ENCODE measurements at places on chromosomes 6 and 20. TPM values are rescaled to one million over a fixed set of nuclear protein-coding genes. Genes with fewer than 3 reads are reported as not detected.

- DNase-seq, result no peak
These were observed 50.0 kb upstream of the DST start for GRCh38 chr6:56692523-56693245.

DNA sequence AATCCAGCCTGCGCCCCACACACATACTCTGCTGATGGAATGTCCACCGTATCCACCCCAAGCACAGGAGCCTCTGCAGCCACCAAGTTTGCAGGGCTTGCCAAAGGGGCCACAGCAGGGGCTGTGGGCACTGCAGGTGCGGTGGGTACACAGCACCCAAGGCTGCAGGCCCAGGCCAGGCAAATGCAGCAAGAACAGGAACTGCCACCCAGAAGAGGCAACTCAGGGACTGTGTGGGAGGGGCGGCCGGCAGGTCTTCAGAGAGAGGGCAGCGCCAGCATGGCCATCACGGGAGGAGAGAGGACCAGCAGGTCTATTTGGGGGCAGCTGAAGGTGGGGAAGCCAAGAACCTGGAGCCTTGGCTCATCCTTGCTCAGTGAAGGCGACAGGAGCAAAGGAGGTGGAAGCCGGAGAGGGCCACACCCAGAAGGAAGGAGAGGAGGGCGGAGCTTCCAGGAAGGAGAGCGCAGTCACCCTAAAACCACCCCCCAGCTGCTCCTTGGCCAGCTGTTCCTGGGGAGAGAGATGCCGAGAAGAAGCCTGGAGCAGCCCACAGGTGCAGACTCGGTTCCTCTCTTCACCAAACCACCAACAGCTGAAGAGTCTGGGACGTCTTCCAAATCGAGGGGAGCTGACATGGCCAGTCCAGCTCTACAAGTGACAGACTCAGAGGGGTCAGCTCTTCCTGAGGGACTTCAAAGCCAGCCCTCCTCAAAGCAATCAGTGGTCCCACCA lies 265.1 kb upstream of the CDYL start:
- no peak for DNase-seq

DNA sequence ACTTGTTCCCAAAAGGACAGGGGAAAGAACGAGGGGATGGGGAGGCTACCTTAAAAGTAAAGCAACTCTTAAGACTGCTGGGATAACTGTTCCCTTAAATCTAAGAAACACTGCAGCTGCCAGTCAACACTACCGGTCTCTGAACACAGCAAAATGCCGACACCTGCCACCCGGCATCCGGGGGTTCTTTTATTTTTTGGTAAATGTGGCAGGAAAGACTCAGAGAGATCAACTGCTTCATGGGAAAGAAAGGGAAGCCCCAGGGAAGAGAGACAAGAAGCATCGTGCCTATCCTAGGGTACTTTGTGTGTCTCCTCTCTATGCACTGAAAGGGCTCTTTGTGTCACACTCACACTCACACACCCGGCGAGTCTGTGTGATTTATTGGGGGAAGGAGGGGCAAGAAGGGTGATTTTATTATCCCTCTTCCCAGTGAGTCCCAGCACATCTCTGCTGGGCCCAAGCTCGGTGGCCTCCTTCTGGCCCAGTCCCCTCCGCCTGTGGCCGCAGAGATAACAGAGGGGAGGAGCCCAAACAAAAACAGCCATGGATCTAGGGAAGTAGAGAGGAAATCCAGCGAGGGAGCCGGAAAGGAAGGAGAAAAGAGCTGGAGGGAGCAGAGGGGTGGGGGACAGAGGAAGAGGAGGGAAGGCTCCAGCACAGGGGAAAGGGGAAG lies 1.4 kb downstream of the FYN start:
- DNase-seq, result peak; percentile 64

DNA sequence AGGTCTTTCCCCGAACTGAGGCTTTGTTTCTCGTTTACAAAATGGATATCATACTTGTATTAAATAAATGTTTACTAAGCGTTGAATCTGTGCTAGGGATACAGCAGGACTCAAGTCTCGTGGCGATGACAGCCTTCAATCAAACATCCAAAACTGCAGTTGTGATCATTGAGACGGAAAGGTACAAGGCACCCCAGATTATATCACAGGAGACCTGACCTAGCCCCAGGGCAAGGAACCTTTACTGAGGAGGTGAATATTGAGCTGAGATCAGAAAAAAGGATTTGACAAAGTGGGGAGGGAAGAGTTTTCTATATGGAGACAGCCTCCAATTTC lies 476 bp downstream of the AAR2 start:
- no peak for DNase-seq

DNA sequence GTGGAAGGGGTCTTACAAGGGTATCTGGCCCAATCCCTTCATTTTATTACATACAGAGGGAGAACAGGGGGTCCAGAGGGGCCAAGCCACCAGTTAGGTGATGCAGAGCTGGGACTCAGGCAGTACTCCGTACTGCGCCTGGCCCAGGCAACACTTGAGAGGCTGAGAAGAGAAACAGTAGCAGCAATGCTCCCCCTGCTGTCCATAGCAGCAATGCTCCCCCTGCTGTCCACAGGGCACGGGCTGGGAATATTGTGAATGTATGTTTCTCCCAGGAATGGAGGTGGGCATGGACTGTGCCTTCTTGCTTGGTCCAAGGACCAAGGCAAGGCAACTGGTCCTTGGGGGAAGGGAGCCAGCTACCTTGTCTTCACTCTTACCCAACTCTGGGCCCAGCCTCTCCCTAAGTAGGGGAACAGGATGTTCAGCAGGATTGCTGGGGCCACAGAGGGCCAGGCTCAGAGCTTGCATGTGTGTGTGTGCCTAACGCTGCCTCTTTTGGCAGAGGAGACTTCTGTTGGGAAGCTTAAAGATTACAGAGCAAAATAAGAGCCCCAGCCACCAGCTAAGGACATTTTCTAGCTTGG lies 14.8 kb upstream of the FAM83C start:
- peak; percentile 53 for DNase-seq

DNA sequence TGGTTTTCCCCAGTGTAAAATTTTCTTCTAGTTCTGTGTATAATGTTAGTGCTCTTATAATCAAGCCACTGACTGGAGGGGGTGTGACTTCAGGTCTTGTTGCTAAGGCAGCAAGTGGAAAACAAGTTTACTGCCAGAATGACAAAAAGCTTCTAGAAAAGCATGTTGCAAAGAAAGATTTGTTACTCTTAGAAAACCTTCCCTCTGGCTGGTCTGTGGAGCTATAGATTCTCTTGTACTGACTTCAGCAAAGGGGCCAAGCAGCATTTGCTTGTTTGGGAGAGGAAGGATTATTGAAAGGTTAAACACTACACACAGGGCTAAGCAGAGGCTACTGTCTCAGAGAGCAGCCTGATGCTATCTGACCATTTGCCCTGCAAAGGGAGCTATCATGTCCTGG lies 288.8 kb downstream of the BTBD9 start:
- DNase-seq, result no peak

Gene FAM217A
- total RNA-seq, result not detected

Gene KHDC1L
- 1.2 TPM for total RNA-seq
